ENCODE measurements at places on chromosomes 2 and 18. TPM values are rescaled to one million over a fixed set of nuclear protein-coding genes. Genes with fewer than 3 reads are reported as not detected.

PRSS56 gene
- total RNA-seq, result not detected

PLGLB1 gene
- total RNA-seq, result 2.7 TPM

SP140 gene
- total RNA-seq, result 96.6 TPM

SEMA4C gene
- total RNA-seq, result 7.5 TPM

CXCR1 gene
- total RNA-seq, result 0.10 TPM

UNC80 gene
- total RNA-seq, result not detected

RAD51AP2 gene
- total RNA-seq, result not detected

TP53I3 gene
- 5.6 TPM for total RNA-seq

UCN gene
- total RNA-seq, result not detected

TEX44 gene
- total RNA-seq, result not detected

REG1B gene
- not detected for total RNA-seq

MTCL1 gene
- 0.63 TPM for total RNA-seq

KYNU gene
- total RNA-seq, result 35.9 TPM

TPO gene
- total RNA-seq, result 0.21 TPM

FLACC1 gene
- total RNA-seq, result 9.6 TPM

NGEF gene
- total RNA-seq, result 0.21 TPM

CCL20 gene
- total RNA-seq, result 130 TPM

UGT1A8 gene
- total RNA-seq, result not detected

TM4SF20 gene
- not detected for total RNA-seq

ZSWIM2 gene
- not detected for total RNA-seq

KLHL41 gene
- 0.10 TPM for total RNA-seq

ING5 gene
- total RNA-seq, result 38.5 TPM

WNT6 gene
- total RNA-seq, result not detected

ZAP70 gene
- total RNA-seq, result 137 TPM

LONRF2 gene
- 0.10 TPM for total RNA-seq

NMUR1 gene
- total RNA-seq, result 1.8 TPM

PPIG gene
- total RNA-seq, result 60.1 TPM

TMEM163 gene
- total RNA-seq, result 0.63 TPM

TEKT4 gene
- total RNA-seq, result not detected

NIFK gene
- 33.1 TPM for total RNA-seq

FEZ2 gene
- total RNA-seq, result 11.9 TPM

POTEJ gene
- total RNA-seq, result not detected

TCF7L1 gene
- total RNA-seq, result not detected

CXCR2 gene
- total RNA-seq, result 0.73 TPM

FSHR gene
- total RNA-seq, result not detected

SPHKAP gene
- total RNA-seq, result not detected

C2orf15 gene
- total RNA-seq, result 0.21 TPM

HOXD9 gene
- not detected for total RNA-seq

SDC1 gene
- not detected for total RNA-seq

HOXD12 gene
- not detected for total RNA-seq

STARD6 gene
- total RNA-seq, result not detected

ID2 gene
- 717 TPM for total RNA-seq

CCDC150 gene
- total RNA-seq, result 1.3 TPM

BOLL gene
- total RNA-seq, result 0.10 TPM

HJURP gene
- total RNA-seq, result 0.31 TPM

ARHGEF33 gene
- total RNA-seq, result under 0.01 TPM

UGT1A5 gene
- total RNA-seq, result not detected

LRRTM1 gene
- total RNA-seq, result not detected

CDH2 gene
- not detected for total RNA-seq

SKOR2 gene
- total RNA-seq, result not detected

IL36B gene
- not detected for total RNA-seq

SLC9A4 gene
- under 0.01 TPM for total RNA-seq

All from mononuclear cell (primary cell).